ENCODE measurements at places on chromosomes 12 and 14.
A peak's percentile ranks its signal among the peaks of the same experiment; 100 is the strongest.

- DNase-seq = no peak
Observed at GRCh38 chr14:47262801-47263200, 412.6 kb downstream of the MDGA2 start.

DNA sequence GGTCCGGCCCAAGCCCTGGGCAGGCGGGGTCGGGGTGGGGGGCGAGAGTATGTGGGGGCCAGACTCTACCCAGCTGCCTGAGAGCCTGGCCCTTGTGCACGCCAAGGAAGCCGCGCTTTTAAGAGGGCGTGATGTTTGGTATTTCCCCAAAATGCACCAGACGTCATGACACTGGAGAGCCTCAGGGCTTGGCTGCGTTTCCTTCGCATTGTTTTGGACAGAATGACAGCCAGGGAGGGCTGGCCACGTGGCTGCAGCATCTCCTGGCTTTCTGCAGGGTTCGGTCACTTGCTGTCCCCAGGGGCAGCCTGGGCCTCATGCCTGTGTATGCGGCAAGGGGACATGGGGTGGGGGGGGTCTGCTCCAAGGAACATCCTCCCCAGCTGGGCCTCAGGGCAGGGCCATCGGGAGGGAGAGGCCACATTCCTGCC lies 16.1 kb upstream of the NUDT14 start:
- peak; percentile 62 for DNase-seq

DNA sequence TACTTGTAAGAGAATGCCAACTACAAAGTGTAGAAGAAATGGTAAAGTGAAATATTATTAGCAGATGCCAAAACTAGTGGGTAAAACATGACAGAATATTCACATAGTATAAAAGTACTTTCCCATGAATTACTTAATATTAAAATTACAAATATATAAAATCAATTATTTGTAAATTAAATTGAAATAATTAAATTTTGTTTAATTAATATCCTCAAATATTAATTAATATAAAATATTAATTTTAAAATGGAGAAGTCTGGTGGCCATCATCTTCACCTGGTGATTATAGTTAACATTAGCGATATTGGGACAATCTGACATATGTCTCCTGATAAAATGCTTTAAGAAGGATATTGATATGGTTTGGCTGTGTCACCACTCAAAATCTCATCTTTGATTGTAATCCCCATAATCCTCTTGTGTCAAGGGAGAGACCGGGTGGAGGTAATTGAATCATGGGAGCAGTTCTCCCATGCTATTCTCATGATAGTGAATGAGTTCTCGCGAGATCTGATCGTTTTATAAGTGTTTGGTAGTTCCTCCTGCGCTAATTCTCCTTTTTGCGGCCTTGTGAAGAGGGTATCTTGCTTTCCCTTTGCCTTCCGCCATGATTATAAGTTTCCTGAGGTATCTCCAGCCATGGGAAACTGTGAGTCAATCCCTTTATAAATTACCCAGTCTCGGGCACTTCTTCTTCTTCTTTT lies 55.0 kb upstream of the SGPP1 start:
- no peak for DNase-seq

- DNase-seq = no peak
Observed at GRCh38 chr14:100159094-100159864, at the start of gene DEGS2. Gene DEGS2, minus strand, starts transcription at chr14:100159645. Its CDS starts 58 bp downstream, at chr14:100159587.

- no peak for DNase-seq
Observed at GRCh38 chr12:75642226-75642625, 130.8 kb upstream of the KRR1 start.

DNA sequence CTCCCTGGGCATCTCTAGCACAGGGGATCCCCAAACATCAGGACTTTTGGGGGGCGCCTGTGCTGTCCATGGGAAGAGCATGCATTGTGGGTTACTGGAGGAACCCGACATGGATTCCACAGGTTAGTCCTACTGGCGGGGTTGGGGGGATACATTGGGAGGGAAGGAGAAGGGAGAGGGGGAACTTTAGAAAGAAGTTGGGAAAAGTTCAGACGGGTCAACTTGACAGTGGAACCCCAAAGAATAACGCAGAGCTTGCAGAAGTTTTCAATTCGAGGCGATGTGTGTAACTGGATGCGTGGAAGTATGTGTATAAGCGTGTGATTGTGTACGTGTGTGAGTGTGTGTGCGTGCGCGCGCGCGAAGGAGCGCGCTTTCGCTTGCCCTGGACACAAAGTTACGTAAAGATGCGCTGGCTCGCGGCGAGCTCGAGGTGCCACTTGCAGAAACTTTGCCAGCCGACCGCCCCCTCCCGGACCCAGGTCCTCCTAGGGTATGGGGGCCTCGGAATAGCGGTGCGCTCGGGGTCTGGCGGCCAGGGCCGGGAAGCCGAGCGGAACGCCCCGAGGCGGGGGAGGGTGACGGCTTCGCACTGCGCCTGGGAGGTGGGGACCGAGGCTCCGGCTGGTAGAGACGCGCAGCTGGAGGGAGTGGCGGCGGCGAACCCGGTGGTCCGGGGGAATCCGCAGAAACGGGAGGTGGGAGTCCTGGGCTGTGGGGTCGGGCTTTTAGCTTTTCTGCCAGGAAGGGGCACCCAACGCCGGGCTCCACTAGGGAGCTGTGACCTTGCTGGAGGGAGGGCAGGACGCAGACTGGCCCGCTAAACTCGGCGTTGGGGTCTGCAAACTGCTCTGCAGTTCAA lies 669 bp downstream of the RFX4 start:
- DNase-seq = no peak

- DNase-seq = no peak
Observed at GRCh38 chr14:74141703-74142102, 56.9 kb downstream of the LIN52 start.

DNA sequence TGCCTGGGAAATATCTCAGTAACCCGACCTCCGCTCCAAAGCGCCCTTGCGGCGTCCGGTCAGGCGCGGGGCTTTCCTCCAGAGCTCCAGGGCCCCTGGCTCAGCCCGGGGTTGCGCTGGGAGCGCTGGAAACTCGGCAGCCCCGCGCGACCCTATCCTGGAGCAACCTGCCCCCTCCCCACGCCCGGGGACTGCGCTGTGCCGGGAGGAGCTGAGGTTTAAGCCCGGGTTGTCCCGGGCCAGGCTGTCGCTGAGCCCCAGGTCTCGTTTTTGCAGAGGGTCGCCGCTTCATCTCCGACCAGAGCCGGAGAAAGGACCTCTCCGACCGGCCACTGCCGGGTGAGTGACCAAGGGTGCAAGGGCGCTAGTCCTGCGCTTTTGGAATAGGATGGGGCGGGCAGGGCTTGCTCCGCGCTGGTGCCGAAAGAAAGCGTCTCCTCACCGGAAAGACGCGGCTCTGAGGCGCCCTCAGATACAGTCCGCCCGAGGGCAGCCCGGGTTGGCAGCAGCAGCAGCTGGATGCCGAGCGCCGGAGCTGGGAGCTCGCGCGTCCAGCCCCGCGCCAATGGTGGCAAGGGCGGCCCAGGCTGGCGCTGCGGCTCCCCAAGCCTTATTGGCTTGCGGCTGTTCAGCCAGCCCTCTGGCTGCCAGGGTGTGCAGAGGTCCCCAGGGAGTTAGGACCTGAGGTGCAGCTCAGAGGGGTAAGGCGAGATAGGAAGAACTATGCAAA lies 1.5 kb downstream of the SPX start:
- peak; percentile 22 for DNase-seq

- no peak for DNase-seq
Observed at GRCh38 chr12:57237932-57238853, 8.7 kb downstream of the SHMT2 start.

- DNase-seq = no peak
Observed at GRCh38 chr12:95994476-95994875, 1.7 kb downstream of the HAL start.

DNA sequence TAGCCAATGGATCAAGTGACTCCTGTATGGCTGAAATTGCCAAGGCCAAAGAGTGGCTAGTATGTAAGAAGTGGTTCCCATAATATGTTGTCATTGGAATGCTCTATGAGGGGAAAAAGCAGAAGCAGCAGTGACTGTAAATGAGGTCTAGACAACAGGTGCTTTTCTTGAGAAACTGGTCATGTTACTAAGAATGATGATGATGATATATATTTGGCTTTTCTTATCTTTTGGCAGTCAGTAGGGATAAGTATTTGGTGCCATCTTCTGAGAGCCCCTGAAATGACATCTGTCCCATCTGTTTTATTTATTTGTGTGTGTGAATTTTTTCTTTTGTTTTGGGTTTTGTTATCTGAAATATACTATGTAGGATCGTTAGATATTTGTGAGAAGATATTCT lies 141.7 kb downstream of the SYT1 start:
- peak; percentile 23 for DNase-seq

- no peak for DNase-seq
Observed at GRCh38 chr14:55399852-55400251, 11.8 kb downstream of the ATG14 start.

DNA sequence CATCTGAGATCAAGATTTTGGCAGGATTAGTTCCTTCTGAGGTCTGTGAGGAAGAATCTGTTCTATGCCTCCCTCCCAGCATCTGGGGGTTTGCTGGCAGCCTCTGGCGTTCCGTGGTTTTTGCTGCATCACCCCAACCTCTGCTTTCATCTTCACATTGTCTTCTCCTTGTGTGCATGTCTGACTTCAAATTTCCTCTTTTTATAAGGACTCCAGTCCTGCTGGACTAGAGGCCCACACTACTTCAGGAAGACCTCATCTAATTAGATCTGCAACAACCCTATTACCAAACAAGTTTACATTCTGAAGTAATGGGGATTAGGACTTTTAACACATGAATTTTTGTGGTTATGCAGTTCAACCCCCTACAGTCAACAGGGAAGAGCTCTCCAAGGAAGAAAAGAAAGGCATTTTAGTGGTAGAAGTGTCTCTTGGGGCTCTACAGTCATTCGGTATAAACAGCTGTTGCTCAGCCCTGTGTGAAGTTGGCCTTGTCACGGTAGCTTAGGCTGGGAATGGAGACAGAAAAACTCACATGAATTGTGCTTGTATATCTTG lies 89.7 kb downstream of the CAND1 start:
- DNase-seq = peak; percentile 85

DNA sequence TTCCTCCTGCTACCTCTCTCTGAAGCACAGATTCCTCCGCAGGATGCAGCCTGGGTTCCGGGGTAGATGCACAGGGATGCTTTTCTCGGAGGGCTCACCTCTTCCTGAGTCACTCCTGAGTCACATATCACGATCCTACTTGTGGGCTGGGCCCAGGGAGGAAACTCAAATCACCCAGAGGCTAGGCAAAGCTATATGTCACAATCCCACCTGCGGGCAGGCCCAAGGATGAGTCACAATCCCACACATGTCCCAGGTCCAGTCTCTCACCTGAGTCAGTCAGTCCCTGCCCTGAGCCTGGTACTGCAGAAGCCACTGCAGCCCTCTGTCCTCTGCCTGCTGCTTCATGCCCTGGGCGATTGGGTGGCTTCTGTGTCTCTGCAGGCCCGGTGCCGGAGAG lies 149.0 kb upstream of the GSC start:
- DNase-seq = no peak

DNA sequence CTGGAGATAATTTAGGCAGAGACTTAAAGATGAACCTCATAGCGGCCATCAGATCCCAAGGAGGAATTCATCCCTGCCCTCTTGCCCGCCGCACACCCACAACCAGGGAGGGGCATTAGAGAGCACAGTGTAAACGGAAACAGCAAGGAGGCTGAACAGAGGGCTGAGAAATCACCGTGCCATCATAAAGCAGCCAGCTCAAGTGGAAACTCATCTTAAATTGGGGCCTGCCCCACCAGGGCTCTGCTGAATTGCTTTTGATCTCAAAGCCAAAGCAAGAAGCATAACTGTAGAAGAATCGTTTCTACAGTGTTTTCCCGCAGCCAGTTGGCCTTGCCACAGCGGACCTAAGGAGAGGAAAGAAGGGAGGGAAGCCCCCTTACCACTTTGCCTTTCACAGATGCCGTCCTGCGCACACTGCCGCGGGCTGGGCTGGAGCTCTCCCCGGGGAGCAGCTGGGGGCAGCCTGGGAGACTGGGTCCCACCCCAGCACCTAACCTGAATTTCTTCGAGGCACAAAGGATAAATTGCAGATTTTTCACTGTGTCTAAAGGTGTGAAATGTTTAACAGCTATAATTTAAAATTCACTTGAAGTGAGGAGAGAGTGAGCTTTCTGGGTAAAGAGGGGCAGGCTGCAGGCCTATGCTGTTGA lies 51.8 kb upstream of the MMP17 start:
- DNase-seq = no peak

DNA sequence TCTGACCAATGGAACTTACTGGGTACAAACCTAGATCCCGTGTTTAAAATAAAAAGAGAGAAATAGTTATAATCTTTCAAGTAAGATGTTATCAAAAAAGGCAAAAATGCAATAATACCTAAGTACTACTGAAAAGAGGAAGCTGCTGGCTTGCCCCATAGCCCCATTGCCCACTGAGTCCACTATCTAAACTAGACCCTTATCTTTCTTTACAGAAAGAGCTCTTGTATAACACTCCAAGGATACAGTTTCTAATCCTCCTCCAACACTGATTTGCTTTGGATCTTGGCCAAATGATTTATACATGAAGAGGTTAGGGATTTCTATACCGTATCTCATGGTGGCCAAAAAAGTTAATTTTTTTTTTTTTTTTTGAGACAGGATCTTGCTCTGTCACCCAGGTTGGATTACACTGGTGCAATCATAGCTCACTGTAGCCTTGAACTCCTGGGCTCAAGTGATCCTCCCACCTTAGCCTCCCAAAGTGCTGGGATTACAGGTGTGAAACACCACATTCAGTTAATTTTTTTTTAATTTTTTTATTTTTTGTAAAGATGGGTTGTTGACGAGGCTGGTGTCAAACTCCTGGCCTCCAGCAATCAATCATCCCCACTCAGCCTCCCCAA lies 2.6 kb downstream of the GXYLT1 start:
- DNase-seq = no peak

GRCh38 chr12:127780881-127781280 lies 486.1 kb upstream of the TMEM132C start:
- DNase-seq = no peak

- no peak for DNase-seq
Observed at GRCh38 chr14:57714487-57714931, 151.4 kb downstream of the SLC35F4 start.

DNA sequence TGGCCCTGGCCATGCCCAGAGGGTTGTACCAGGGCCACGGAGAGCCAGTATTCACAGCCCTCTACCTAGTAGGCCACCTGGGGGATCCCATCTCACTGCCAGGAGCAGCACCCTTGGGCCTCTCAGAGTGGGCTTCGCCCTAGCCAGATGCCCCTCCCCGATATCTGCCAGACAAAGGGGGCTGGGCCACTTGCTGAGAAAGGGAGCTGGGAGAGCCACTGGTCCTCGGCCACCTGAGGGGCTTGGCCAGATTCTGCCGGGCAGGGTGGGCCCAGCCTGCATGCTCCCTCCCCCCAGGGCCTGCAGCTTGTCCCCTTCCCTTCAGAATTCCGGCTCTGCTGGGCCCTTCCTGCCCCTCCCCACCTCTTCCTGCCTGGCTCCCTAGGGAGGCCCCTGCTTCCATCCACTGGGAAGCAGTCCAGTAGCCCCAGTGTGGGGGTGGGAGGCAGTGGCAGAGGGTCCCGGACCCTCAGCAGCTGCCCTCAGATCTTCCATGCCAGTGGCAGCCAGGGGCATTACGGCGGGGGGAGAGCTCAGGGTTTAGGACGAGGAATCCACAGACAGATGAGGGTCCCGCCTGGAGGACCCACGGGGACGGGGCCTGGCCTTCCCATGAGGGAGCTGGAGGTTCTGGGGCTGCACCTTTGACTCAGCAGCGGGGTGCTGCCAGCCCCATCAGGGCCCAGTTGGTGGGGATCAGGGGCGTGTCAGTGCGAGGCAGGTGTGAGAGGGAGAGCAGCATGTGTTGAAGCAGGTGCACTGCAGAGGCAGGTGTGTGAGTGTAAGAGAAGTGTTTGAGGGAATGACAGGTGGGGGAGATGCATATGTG lies 2.4 kb downstream of the CRIP2 start:
- DNase-seq = no peak

GRCh38 chr12:77001276-77001675 lies 64.1 kb downstream of the E2F7 start:
- DNase-seq = no peak
